Skeletal muscle cell (primary cell): ENCODE measurements at places on chromosomes 5 and 9.
A peak's percentile ranks its signal among the peaks of the same experiment; 100 is the strongest.

- no peak for DNase-seq
Measured at GRCh38 chr9:110087605-110088004, 120.4 kb downstream of the C9orf152 start.

- DNase-seq = no peak
Measured at GRCh38 chr9:4666042-4666699, at the start of gene SPATA6L. Gene SPATA6L (minus strand): TSS chr9:4666480. CDS start chr9:4666250, 230 bp downstream.

DNA sequence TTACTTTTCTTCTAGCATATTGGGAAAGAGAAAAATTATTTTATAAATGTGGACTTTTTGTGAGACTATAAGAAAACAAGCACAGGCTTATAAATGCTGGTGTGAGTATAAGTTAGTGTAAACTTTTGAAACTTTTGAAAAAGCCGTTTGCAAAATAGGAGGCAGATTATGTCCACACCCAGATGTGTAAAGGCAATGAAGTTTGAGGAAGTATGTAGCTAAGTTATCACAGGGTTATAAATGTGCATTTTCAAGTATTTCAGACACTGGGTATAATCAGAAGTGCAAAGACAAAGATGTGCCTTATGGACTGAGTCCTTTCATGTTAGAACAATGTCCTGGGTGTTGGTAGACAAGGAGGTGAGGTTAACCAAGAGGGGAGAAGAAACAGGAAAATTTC lies 85.5 kb downstream of the ANXA1 start:
- no peak for DNase-seq

DNA sequence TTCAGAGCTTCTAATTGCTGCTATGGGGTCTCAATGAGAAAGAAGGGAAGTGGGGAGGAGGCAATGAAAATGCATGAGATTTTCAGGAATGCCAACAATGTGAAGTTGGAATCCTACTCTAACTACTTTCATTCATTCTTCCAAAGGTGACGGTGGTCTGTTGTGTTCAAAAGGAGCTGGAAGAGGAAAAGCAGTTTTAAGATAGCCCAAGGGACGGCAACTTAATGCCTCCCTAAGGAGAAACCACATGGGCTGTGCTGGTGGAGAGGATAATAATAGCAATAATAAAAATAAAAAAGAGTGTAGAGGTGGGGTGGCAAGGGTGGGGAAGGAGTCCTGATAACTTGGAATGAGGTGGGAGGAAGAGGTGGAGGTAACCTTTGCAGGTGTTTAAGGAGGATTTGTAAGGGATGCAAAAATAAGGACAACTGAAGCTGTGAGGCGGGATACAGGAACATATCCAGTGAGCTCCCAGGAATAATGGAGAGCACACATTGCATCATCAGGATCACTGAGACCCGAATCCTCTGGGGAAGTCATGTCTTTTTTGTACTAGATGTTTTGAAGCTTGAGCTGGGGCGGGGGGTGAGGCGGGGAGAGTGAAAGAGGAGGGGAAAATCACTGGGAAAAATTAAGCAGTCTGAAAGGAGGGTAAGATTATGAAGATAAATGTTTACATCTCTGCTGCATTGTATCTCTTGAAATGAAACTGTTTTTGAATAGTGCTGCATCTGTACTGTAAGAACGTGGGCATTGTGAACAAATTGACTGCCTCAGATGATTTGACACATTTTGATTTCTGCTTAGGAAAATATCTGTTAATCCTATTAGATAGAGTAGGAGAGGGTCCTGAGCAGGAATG lies 120.1 kb upstream of the TMEM161B start:
- no peak for DNase-seq

GRCh38 chr9:136147890-136148714 lies 29.4 kb upstream of the TMEM250 start:
- DNase-seq = no peak

DNA sequence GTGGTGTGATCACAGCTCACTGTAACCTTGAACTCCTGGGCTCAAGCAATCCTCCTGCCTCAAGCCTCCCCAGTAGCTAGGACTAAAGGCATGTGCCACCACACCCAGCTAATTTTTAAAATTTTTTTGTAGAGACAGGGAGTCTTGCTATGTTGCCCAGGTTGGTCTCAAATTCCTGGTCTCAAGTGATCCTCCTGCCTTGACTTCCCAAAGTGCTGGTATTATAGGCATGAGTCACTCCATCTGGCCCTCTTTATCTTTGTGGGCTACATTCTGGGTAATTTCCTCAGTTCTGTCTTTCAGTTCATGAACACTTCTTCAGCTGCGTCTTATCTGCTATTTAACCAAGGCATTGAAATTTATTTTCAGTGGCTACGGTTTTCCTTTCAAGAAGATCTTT lies 196.6 kb upstream of the IER5L start:
- no peak for DNase-seq

GRCh38 chr5:173812811-173813550 lies 75.2 kb upstream of the CPEB4 start:
- no peak for DNase-seq

DNA sequence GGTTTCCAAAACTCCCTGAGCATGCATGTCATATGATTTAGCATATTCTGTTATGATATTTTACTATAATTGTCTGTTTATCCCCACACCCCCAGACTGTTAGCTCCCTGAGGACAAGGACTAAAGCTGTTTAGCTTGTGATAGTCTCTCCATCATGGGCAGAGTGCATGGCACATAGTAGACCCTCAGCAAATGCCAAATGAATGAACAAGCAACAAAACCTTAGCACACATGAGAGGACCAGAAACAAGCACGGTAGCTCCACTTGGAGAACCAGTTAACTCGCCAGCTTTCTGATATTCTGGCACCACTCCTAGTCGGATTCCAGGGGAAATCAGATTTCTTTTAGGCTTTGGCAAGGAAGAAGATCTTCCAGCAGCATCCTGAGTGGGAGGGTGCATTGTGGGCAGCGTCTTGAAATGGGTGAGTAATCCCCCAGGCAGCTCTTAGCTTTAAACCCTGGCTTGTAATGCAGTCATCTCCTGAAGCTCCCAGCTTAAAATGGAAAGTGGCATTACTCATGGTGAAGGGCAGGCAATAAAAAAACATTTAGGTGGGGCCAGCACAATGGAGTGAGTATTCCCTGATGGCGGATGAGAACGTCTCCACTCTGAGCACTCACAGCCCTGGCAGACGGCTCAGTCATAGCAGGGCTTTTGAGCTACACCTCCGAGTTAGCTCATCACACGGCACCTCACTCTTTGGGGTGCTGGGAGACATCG lies 41.1 kb downstream of the FGF1 start:
- DNase-seq = peak; percentile 99

DNA sequence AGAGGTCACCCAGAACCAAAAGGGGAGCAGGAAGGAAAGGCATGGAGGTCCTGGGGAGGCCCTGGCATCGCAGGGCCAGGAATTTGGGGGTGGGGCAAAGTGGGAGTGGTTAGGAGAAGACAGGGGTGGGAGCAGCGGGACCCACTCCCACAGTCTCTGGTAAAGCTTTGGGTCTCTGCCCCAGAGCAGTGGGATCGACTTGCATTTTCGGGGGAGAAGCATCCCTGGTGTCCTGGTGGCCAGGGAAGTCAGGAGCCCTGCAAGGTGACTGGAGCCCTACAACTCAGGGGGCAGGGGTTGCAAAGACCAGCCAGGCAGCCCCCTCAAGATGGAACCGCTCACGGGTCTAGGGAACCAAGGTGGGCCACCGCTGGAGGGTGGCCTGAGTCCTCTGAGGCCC lies 22.4 kb upstream of the GTF3C5 start:
- no peak for DNase-seq

GRCh38 chr9:125496313-125496834 lies 210.6 kb downstream of the MAPKAP1 start:
- DNase-seq = no peak

DNA sequence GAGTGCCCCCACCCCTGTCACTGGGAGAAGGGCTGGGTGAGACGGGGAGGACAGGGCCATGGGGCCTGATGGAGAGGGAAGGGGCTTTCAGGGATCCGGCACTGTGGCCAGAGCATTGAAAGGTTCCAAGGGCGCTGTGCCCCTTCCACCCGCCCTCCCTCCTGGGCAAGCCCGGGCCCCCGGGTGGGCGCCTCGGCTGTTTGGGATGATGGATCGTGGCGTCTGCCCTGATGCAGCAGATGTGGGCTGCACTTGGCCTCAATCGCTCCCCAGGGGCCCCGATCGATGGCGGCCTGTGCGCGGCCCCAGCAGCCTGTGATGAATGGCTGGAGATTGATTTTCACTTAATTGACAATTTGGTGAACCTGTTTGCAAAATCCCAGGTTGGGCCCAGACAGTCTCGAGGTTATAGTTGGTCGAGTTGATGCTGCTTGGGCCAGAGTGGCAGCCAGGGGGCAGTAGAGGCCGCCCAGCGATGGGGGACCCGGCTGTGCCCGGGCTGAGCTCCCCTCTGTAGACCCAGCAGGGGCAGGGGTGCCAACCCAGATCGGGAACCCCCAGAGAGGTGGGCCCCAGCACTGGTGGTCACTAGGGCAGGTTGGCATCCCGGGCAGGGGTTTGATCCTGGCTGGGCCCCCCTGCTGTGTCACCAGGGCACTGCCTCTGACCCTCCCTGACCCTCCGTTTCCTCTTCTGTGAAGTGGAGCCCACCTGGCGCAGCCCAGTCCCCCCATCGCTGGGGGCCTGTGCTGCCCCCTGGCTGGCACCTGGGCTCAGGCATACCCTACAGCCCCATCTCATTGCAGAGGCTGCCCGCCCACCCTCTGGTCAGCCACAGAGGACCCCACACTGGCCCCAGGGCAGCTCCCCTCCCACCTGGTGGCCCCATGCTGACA lies 34.7 kb downstream of the LHX3 start:
- DNase-seq = no peak

GRCh38 chr9:76232861-76233489 lies 161.3 kb downstream of the RFK start:
- no peak for DNase-seq

GRCh38 chr9:125701351-125701750 lies 5.7 kb downstream of the MAPKAP1 start:
- DNase-seq = no peak

DNA sequence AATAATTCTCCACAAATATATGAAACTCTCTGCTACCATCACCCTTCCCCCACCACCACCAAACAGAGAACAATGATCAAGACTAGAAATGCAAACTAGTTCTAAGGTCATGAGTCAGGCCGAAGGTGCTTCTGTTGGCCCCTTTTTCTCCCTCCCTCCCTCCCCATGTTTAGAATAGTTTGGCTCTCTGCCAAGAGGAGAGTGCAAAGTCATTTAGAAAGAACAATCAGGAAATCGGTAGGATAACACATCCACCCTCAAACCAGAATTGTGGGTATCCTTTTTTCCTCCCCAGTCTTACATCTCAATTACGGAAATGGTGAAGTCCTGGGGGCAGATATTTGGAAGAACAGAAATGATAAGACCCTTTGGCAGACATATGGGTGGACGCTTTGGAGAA lies 170.1 kb downstream of the SLF1 start:
- no peak for DNase-seq

DNA sequence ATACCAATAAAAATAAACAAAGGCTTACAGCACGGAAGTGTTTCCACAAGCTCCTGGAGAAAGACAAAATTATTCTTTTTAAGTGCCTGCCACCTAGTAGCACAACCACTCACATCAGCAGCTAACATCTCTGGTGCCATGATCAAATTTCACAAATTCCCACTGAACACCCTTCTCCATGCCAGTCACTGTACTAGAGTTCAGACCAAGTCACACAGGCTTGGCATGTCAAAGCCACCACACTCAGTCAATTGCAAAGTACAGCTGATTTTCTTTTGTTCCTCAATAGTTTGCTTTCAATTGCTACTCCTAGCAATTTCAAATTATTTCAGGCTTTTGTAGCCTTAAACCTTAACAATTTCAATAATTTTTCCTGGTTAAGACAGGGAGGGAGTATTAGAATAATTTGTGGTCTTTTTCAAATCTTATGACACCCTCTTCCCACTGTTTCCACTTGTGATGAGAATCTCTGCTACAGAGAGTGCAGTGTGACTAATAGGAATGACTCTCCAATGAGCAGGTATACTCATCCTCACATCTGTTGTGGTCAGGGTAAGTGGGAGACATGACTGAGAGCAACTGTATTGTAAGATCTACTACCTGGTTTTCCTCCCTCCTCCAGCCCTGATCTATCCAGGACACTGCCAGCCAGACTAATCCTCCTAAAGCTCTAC lies 46.2 kb downstream of the RNF145 start:
- peak; percentile 49 for DNase-seq

- DNase-seq = no peak
Measured at GRCh38 chr5:54186108-54186507, 124.3 kb downstream of the ARL15 start.

DNA sequence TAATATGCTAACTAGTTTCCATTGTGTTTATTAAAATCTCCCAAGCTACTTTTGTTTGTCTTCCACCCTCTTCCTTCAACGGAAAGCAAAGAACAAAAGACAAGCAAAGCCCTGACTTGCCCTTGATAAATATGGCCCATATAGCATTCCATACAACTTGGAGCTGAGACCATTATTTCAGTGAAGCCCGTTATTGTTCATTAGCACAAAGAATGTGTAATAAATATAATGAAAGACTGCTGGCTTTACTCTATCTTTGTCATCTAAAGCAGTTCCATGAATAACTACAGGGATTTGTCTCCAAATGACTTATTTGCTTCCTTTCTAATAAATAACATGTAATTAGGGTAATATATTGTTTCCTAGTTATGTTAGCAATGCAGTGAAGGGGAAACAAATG lies 270.7 kb upstream of the TLE4 start:
- no peak for DNase-seq

GRCh38 chr9:111058166-111058565 lies 19.9 kb upstream of the LPAR1 start:
- DNase-seq = no peak
